ENCODE measurements at places on chromosomes 12 and 14.

DNA sequence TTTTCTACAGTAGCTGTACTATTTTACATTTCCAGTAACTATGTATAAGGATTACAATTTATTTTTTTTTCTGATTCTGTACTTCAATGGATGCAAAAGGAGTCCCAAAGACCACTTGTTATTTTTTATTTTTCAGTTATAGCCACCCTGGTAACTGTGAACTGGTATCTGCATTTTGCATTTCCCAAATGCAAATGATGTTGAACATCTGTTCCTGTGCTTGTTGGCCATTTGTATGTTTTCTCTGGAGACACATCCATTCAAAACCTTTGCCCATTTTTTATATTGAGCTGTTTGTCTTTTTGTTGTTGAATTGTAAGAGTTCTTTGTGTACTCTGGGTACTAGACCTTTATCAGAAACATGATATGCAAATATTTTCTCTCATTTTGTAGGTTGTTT, 485.6 kb downstream of the LRIG3 start:
- no peak for DNase-seq

- DNase-seq, result no peak
Measured at GRCh38 chr12:114073076-114073475, 107.0 kb upstream of the RBM19 start.

DNA sequence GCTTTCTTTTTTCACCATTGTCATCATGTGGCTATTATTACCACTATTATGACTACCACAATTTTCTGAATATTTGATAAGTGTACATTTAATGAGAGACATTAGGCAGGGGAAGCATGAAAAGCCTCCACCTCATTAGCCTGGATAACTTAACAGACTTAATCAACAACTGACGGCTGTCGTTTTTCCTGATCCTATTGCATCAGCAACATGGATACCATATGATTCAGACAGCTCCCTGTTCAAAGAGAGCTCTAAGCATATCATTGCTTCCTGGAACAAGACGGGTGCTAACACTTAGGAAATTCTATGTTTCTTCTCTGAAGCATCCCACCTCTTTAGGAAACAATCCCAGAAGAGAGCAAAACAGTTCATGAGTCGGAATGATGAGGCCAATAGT, 765.2 kb downstream of the NOVA1 start:
- DNase-seq, result no peak

GRCh38 chr14:70916799-70917198, 9.5 kb downstream of the PCNX1 start:
- no peak for DNase-seq

DNA sequence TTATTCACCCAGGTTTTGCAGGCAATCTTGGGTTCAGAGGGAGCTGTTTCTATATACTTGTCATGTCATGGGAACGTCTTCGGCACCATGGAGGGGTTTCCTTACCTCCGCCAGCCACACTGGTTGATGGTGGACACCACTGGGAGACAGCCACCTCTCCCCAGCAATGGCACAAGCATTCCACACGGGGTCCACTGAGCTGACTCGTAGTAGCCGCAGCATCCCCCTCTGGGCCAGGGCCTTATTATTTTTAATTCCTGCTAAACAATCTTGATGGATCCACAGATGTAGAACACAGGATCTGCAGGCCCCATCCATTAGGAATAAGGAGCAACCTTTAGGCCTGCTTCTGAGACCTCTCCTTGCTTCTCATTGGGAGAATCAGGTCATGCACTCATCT, 132.9 kb downstream of the DICER1 start:
- no peak for DNase-seq

- no peak for DNase-seq
Measured at GRCh38 chr12:31618228-31619025, 27.5 kb upstream of the DENND5B start.

GRCh38 chr12:80813820-80814219, 97.1 kb downstream of the MYF5 start:
- DNase-seq, result no peak
